Activated naive CD8-positive, alpha-beta T cell treated with anti-CD3 and anti-CD28 coated beads, Interleukin-2, amount 10 ng/mL, durations not matched to agents 7 days and 5 days (primary cell): ENCODE measurements at places on chromosomes 5 and 9. TPM values are rescaled to one million over a fixed set of nuclear protein-coding genes. Genes with fewer than 3 reads are reported as not detected.
A peak's percentile ranks its signal among the peaks of the same experiment; 100 is the strongest.

DNA sequence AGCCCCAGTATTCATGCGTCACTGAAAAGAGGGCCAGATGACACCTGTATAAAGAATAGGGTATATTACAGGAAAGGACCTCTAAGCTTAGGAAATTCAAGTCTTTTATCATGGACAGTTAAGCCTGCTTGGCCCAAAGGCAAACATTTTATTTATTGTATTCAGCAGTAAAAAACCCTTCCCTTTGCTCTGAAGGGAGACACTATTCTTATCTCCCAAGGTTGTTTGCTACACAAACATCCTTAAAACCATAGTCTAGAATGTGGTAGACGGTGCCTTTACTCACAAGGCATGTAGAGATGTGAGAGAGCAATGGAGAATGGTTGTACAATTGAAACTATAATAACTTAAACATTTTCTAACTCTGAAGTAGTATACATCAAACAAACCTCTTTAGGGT, 33.9 kb downstream of the FTMT start:
- no peak for DNase-seq
- H3K36me3 ChIP-seq: no peaks in the 10 kb centered on the region
- no peaks in the 10 kb centered on the region for H3K27me3 ChIP-seq
- H3K27ac ChIP-seq: no peak overlapping the region
- no peaks in the 10 kb centered on the region for H3K4me1 ChIP-seq

EGFL7 gene
- total RNA-seq: 1.00 TPM

DNA sequence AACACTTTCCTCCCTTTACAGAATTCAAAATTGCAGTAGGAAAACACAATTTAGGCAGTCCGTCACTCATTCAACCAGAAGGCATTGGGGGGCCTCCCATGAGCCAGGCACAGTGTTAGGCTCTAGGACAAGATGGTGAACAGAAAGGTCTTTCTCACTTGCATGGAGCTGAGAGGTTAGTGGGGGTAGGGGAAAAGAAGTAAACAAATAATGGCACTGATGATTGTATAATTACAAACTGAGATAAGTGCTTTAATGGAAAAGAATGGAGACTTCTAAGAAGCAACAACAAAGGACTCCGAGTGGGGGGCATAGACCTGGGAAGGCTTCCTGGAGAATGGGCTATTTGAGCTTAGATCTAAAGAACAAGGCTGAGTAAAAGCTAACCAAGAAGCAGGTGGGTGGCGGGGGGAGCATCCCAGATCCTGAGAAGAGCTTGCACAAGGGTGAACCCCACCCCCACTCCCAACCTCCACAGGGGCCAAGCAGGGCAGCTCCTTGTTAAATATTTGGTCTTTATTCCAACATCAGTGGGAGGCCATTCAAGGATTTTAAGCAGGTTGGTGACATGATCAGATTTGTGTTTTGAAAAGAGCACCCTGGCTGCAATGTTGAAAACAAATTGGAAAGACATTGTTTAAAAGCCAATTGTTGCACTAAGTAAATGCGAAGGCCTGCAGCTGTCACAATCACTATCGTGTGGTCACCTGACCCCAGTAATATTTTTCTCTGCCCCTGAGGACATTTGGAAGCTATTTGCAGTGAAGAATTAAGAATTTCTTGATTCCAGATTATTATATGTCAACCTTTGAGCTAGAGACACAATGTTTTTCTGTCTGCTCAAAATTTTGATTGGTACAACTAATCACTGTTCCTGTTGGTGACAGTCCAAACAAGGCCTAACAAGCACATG, 73.9 kb upstream of the EFNA5 start:
- no peaks in the 10 kb centered on the region for H3K4me1 ChIP-seq
- H3K36me3 ChIP-seq: no peaks in the 10 kb centered on the region
- peaks cover 18% of the 10 kb centered on the region for H3K27me3 ChIP-seq

- peaks cover 34% of the 10 kb centered on the region for H3K4me1 ChIP-seq
- no peaks in the 10 kb centered on the region for H3K27me3 ChIP-seq
- peak overlapping the region; percentile 70 for H3K4me3 ChIP-seq
- no peak for DNase-seq
- peaks cover 9% of the 10 kb centered on the region for H3K36me3 ChIP-seq
These were observed 3.3 kb upstream of the TTC39B start for GRCh38 chr9:15310107-15310850.

LCNL1 gene
- total RNA-seq: 0.33 TPM

DNA sequence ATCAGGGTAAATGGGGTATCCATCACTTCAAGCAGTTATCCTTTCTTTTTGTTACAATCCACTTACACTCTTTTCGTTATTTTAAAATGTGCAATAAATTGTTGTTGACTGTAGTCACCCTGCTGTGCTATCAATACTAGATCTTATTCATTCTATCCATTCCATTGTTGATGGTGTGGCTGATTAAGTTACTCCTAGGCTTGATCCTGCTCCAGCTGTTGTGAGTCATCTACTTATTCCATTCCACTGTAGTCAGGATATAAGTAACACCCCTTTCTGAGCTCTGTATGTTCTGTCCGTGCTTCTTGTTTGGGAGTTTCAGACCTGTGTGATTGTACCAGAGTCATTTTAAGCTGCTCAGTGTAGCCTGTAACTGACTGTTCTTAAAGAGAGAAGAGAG, 122.5 kb upstream of the RUSC2 start:
- no peak for DNase-seq
- no peaks in the 10 kb centered on the region for H3K4me1 ChIP-seq
- H3K36me3 ChIP-seq: no peaks in the 10 kb centered on the region

GRCh38 chr5:36691696-36692371, 85.4 kb downstream of the SLC1A3 start:
- H3K36me3 ChIP-seq: no peaks in the 10 kb centered on the region
- peaks cover 28% of the 10 kb centered on the region for H3K27me3 ChIP-seq
- DNase-seq: no peak
- peaks cover 7% of the 10 kb centered on the region for H3K4me1 ChIP-seq

PPP3R2 gene
- not detected for total RNA-seq

DNA sequence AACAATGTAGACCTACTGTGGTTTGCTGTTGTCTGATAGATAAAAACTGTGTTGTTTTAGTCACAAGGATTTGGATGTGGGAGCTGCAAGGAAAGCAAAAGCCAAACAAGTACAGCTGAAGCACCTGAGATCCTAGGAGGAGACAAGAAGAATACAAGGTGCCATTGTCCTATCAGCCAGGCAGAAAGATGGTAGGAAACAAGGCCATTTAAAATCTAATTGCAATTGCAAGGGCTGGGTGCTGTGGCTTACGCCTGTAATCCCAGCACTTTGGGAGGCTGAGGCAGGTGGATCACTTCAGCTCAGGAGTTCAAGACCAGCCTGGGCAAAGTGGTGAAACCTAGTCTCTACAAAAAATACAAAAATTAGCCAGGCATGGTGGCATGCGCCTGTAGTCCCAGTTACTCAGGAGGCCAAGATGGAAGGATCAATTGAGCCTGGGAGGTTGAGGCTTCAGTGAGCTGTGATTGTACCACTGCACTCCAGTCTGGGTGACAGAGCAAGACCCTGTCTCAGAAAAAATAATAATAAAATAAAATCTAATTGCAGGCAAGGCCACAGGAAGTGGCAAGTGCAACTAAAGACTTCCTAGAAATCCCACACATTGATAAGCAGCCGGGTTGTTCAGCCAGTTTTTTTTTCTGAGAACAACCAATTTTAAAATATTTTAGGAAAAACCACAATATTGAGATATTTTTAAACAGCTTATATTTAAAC, 22.6 kb downstream of the DOCK8 start:
- DNase-seq: peak; percentile 47
- H3K4me1 ChIP-seq: peaks cover 55% of the 10 kb centered on the region
- H3K36me3 ChIP-seq: peaks cover 63% of the 10 kb centered on the region
- H3K27ac ChIP-seq: peak overlapping the region; percentile 90
- peak overlapping the region; percentile 68 for H3K4me3 ChIP-seq
- no peaks in the 10 kb centered on the region for H3K27me3 ChIP-seq

AQP7 gene
- not detected for total RNA-seq

DCAF10 gene
- total RNA-seq: 19.5 TPM

SLC6A7 gene
- total RNA-seq: not detected

- peak overlapping the region; percentile 41 for H3K4me3 ChIP-seq
- peak; percentile 53 for DNase-seq
- peaks cover 34% of the 10 kb centered on the region for H3K4me1 ChIP-seq
- peak overlapping the region; percentile 75 for H3K27ac ChIP-seq
- H3K27me3 ChIP-seq: no peaks in the 10 kb centered on the region
- peaks cover 6% of the 10 kb centered on the region for H3K36me3 ChIP-seq
These were observed 157.4 kb upstream of the OTULINL start for GRCh38 chr5:14424011-14424685.

- DNase-seq: peak; percentile 54
- H3K27me3 ChIP-seq: no peaks in the 10 kb centered on the region
- H3K4me1 ChIP-seq: peaks cover 26% of the 10 kb centered on the region
- peak overlapping the region; percentile 95 for H3K4me3 ChIP-seq
These were observed 764 bp upstream of the VDAC1 start for GRCh38 chr5:134005417-134006061.

- DNase-seq: no peak
- no peaks in the 10 kb centered on the region for H3K4me1 ChIP-seq
- H3K27ac ChIP-seq: no peak overlapping the region
- no peaks in the 10 kb centered on the region for H3K27me3 ChIP-seq
These were observed 94.7 kb downstream of the ANGPTL2 start for GRCh38 chr9:127027694-127028093.
